ENCODE measurements at places on chromosomes 16 and 17. TPM values are rescaled to one million over a fixed set of nuclear protein-coding genes. Genes with fewer than 3 reads are reported as not detected.

DNA sequence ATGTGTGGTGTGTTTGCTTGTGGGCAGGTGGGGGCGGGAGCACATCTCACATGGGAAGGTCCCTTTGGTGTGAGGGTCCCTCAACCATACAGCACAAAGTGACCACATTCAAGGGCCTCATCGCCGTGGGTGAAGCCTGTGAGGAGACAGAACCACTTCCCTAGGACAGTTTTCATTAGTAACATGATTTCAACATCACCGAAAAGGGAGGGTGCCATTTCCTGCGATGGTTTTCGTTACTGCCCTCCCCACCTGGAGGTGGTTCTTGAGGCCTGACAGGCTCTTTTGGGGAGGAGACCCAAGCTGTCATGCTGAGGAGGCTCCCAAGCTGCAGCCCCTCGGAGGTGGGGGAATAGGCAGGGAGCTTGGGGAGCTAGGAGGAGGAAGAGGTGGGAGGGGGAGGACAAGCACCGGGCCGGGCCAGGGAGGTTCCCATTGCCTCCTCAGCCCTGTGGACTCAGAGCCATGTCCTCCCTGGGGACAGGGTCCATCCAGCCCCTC, 9.5 kb downstream of the CD300LB start:
- no peak for DNase-seq

DNA sequence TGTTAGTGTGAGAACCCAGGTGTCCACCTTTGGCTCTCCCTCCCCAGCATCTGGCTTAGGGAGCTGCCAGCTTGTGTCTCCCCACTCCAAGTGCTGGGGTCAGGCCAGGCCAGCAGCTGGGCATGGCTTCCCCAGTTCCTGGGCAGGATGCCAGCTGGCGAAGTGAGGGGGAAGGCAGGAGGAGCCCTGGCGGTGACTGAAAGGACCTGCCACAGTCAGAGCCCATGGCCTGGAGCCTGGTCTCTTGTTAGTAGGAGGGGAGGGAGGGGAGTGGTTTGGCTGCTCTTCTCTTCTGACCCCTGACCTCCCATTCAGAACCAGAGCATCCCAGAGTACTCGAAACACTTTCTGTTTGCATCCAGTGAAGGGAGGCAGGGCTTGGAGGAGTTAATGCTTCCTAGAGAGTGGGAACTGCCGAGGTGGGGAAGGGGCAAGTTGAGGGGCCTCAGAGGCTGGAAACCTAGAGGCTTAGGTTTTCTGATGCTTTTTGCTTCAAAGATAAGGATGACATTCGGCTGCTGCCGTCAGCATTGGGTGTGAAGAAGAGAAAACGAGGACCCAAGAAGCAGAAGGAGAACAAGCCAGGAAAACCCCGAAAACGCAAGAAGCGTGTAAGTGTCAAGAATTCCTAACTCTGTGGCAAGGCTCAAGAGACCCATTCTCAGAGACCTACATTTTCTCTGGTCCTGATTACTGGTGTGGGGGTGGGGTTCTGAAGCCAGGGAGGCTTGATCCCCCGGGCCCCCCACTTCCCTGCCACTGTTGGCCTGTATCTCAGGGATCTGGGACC, 772 bp downstream of the CHD3 start:
- peak; percentile 80 for DNase-seq

DNA sequence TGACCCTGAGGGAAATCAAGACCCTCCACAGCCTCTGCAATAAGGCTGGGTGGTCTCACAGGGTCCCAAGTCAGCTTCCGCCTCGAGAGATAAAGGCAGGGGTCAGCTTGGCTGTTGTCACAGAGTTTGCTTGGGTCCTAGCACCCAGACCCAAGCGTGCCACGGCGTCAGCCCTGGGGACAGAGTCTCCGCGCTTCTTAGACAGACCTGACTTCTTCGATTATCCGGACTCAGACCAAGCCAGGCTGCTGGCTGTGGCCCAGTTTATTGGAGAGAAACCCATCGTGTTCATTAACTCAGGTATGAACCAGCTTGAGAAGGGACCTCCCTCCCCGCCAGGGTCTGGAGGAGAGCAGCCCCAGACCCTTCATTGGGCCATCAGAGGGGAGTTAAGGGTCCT, 588 bp downstream of the C16orf92 start:
- no peak for DNase-seq

GRCh38 chr17:49342575-49342936, 19.5 kb downstream of the ZNF652 start:
- DNase-seq, result no peak

GRCh38 chr16:77171745-77172635, 19.0 kb upstream of the MON1B start:
- peak; percentile 62 for DNase-seq

GRCh38 chr17:3669085-3669347, 404 bp downstream of the EMC6 start:
- no peak for DNase-seq

DNA sequence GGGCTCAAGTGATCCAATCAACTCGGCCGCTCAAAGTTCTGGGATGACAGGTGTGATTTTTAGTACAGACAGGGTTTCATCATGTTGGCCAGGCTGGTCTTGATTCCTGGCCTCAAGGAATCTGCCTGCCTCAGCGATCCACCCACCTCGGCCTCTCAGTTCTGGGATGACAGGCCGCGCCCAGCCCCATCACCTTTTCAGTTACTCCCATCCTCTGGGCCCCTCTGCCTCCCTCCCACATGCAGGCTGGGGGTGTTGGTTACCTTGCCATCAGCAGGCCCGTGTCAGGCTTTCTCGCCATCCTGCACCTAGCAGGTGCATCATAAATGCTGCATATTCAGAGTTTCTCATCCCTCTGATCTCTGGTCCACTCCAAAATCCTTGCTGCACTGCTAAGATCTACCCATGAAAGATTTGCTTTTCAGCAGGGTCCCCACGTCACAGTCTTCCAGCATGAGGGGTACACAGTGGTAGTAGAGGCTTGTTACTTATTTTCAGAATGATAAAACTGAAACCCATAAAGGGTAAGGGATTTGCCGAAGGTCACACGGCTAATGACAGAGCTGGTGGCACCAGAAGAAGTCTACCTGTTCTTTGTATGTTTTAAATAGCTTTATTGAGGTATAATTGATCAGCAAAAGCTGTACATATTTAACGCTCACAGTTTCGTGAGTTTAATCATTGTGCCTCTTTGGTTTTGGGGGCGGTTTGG, 16.6 kb downstream of the PMM2 start:
- DNase-seq, result no peak

- no peak for DNase-seq
Measured at GRCh38 chr17:57284984-57285646, 28.8 kb downstream of the MSI2 start.

DNA sequence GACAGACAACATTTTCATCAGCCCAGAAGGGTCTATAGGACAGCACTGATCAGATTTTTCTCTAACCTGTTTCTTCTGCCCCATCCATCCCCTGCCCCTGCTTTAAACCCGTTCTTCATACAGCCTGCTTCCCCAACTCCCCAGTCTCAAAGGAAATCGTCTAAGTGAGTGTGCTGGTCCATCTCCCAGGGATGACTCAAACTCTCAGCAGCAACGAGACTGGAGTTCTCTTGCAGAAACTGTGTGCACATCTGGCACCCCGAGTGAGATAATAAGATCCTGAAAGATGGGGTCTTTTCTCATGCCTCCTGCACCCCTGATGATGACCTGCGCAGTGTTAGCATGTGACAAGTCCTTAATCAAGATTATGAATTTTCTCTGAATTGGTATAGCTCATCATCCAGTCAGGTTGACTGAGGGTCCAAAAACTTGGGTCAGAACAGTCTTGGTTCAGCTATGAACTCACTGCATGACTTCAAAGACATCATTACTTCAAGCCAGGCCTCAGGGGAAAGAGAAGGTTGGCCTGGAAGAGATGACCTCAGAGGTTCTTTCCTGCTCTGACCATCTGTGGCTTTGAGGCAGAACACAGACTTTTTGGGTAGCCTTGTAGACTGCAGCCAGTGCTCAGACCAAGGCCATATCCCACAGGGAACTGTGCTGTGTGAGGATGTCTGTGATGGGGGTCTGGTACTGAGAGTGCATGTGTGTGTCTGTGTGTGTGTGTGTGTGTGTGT, 117.9 kb downstream of the SPACA3 start:
- DNase-seq, result no peak

DNA sequence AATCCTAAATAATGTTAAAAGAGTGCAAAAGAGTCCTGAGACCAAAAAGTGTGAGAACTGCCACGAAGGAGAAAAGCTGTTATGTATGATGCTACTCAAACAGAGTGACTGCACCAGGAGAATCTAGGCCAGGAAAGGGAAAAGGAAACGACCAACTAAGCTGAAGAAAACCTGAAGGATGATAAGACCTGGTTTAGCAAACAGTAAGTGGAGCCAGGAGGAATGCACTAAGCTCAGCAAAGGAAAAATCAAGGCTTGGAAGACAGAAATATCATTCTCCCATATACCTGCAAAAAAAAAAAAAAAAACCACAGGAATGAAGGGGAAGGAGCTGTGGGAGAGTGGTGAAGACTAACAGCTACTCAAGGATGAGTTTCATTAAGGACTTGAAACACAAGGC, 21.1 kb downstream of the CMC2 start:
- DNase-seq, result no peak

GRCh38 chr17:67602444-67602843, 115.3 kb upstream of the NOL11 start:
- DNase-seq, result no peak

- DNase-seq, result no peak
Measured at GRCh38 chr16:75238132-75238852, 13.1 kb downstream of the BCAR1 start.

- no peak for DNase-seq
Measured at GRCh38 chr16:29784157-29784556, 6.1 kb downstream of the ZG16 start.

DNA sequence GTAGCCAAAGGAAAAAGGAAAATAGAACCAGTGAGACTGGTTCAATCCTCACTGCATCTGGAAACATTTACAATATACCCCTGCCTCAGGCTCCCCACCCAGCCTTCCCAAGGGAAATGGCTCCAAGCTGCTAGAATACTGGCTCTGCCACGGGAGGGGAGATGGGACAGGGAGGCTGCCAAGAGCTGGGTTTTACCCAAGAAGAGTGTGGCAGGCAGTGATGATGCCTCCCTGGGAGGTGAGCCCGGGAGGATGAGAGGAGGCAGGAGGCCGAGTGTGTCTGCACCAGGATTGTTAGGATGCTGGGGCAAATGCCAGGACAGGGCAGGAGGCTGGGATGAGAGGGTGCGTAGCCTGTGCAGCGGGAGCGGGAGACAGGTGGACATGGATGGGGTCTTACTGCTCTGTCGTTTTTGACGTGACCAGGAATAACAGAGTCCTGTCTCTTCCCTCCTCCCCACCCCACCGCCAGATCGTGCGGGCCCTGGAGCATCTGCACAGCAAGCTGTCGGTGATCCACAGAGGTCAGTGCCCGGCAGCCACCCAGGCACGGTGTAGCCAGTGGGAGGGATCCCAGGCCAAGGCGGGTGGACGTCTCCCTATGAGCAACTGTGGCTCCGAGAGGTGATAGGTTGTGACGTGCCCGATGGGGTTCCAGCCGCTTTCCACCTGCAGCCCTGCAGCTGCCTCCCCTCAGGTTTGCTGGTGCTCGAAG, 18.4 kb downstream of the MAP2K3 start:
- DNase-seq, result no peak

GRCh38 chr16:35450648-35451047, 1991.2 kb downstream of the TP53TG3F start:
- DNase-seq, result no peak

- DNase-seq, result no peak
Measured at GRCh38 chr16:12296991-12297390, 320.5 kb downstream of the SNX29 start.

DNA sequence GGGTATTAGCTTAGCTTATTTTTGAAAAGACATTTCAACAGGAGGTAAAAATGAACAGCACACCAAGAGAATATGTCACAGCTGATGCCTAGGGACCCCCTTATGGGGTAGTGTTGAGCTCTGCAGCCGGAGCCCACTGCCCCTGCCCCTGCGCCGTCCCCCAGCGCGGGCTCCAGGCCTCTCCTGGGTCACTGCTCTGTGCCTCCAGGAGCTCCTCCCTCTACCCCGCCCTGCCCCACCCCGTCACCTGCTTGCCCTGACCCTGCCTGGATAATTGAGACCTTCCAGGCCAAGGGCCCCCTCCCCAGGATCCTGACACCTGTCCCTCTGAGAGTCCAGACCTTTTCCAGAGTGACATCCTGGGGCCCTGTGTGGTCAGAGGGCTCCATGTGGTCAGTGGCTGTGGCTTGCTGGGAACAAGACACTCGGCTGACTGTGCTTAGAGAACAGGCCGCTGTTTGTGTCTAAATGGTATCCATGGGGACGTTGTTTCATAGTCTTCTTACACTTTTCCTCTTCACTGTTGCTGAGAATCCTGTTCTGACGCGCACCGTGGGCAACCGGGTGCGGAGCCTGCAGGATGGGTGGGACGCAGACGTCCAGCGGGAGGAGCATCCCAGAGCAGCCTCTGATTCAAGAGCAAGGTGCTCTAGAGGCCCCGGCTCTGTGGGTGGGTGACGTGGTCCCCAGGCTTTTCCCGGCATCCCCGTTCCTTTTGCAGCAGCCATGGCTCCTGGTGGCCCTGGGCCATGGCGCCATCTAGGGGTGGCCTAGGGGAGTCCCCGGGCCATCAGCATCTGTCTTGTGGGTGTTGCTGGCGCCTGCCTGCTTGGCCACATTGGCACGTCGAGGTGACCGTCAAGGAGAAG, 20.0 kb upstream of the WFIKKN1 start:
- no peak for DNase-seq

- no peak for DNase-seq
Measured at GRCh38 chr17:78921437-78921971, 3.7 kb downstream of the TIMP2 start.

DNA sequence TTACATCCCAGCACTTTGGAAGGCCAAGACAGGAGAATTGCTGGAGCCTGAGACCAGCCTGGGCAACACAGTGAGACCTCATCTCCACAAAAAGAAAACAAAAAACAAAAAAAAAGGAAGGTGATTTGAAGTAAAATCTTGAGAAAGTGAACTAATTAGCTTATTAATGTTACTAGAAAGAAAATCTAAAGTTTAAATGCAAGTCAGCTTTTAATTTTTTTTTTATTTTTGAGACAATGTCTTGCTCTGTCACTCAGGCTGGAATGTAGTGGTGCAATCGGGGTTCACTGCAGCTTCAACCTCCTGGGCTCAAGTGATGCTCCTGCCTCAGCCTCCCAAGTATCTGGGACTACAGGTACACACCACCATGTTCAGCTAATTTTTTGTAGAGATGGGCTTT, 3.5 kb upstream of the CTCF start:
- DNase-seq, result no peak

GAS7 gene
- polyA plus RNA-seq, result 19.7 TPM

FOXF1 gene
- polyA plus RNA-seq, result 0.07 TPM

NXPH3 gene
- 1.2 TPM for polyA plus RNA-seq

KRTAP2-3 gene
- polyA plus RNA-seq, result not detected

CA10 gene
- polyA plus RNA-seq, result 17.3 TPM

SPIRE2 gene
- 11.0 TPM for polyA plus RNA-seq

CACNG3 gene
- not detected for polyA plus RNA-seq

PPP1R27 gene
- polyA plus RNA-seq, result 0.18 TPM

ACSM5 gene
- 5.8 TPM for polyA plus RNA-seq

TMC5 gene
- 0.43 TPM for polyA plus RNA-seq

IQCK gene
- 49.5 TPM for polyA plus RNA-seq

Data from right renal pelvis (tissue), 4 donors.